ENCODE measurements at places on chromosomes 2 and 18. TPM values are rescaled to one million over a fixed set of nuclear protein-coding genes. Genes with fewer than 3 reads are reported as not detected.

DNA sequence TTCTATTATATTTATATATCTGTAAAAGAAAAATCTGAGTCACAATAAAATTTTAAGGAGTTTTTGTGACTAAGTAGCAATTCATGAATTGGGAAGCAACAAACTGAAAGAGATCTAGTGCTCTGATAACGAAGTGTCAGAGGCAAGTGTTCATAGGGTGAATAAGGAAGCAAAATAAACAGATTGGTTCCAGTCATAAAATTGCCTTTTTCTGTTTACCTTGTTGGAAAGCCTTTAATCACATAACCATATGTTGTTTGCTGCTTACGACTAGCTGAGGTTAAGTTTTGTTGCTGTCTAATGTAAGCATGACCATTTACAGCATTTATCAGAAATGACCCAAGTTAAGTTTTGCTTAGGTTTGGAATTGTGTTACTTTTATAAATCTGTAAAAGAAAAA is 358.9 kb downstream of the ARL6IP6 start:
- no peak overlapping the region for H3K27ac ChIP-seq
- H3K27me3 ChIP-seq = no peaks in the 10 kb centered on the region
- no peak for DNase-seq
- no peaks in the 10 kb centered on the region for H3K36me3 ChIP-seq

- H3K36me3 ChIP-seq = no peaks in the 10 kb centered on the region
- no peak overlapping the region for H3K27ac ChIP-seq
- no peak overlapping the region for H3K4me3 ChIP-seq
- H3K27me3 ChIP-seq = peaks cover 19% of the 10 kb centered on the region
- DNase-seq = no peak
Measured at GRCh38 chr2:54720563-54720962, 2.9 kb upstream of the EML6 start.

- no peaks in the 10 kb centered on the region for H3K4me1 ChIP-seq
- H3K4me3 ChIP-seq = no peak overlapping the region
- no peaks in the 10 kb centered on the region for H3K27me3 ChIP-seq
- H3K27ac ChIP-seq = no peak overlapping the region
- no peak for DNase-seq
Measured at GRCh38 chr2:33202641-33203522, 256.1 kb downstream of the LTBP1 start.

GRCh38 chr2:767440-767839 is 90.2 kb upstream of the TMEM18 start:
- no peak for DNase-seq
- no peak overlapping the region for H3K27ac ChIP-seq
- H3K27me3 ChIP-seq = no peaks in the 10 kb centered on the region
- H3K4me3 ChIP-seq = no peak overlapping the region
- no peaks in the 10 kb centered on the region for H3K4me1 ChIP-seq
- H3K36me3 ChIP-seq = no peaks in the 10 kb centered on the region

GRCh38 chr2:26461601-26462023 is 16.3 kb downstream of the OTOF start:
- H3K4me3 ChIP-seq = no peak overlapping the region
- H3K27me3 ChIP-seq = no peaks in the 10 kb centered on the region
- DNase-seq = no peak

DNA sequence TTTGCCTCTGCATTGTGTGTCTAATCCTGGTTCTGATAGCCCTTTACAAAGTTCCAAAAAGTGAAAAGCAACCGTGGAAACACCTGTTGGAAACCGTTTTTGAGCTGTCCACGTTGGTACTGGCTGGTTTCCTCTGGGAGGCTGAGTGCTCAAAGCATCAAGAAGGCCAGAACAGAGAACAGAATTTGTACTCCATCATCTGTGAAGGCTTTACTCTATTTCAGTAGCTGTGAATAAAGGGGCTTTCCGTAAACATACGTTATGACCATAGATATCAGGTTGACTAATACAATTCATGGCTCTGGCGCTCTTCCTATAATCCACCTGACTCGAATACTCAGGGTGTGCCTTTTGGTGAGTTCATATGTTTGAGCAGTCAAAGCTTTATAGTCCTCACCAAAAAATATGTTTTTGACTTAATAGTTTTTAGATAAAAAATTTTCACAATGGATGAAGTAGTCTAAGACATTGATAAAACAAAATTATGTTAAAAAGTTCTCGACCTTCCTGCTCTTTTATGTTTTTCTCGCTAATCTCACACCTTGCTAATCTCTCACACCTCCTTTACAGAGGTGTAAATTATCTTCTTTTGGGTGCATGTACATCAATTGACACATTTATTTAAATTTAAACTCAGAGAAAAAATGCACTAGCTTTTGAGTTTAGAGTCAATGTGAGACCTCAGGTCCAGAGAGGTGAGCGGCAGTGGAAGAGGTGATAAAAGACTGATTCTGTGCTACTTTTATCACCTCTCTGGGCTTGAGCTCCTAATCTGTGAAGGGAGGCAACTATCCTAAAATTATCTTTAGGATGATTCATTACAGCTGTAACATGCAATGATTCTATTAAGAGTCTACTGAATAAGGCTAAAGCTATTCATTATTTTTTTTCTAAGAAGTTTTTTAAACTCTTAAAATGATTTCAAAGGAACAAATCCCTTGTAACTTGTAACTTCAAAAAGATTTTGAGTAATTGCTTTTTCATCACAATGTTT is 65.3 kb downstream of the CXCR4 start:
- H3K4me1 ChIP-seq = peaks cover 88% of the 10 kb centered on the region
- peak overlapping the region; percentile 73 for H3K27ac ChIP-seq
- H3K27me3 ChIP-seq = no peaks in the 10 kb centered on the region
- peak overlapping the region; percentile 56 for H3K4me3 ChIP-seq
- H3K36me3 ChIP-seq = no peaks in the 10 kb centered on the region

- peaks cover 34% of the 10 kb centered on the region for H3K4me1 ChIP-seq
- H3K27me3 ChIP-seq = no peaks in the 10 kb centered on the region
- H3K27ac ChIP-seq = peak overlapping the region; percentile 59
- H3K36me3 ChIP-seq = no peaks in the 10 kb centered on the region
- DNase-seq = peak; percentile 60
- peak overlapping the region; percentile 71 for H3K4me3 ChIP-seq
Measured at GRCh38 chr18:45997700-45998151, 30.6 kb upstream of the EPG5 start.

- H3K4me3 ChIP-seq = no peak overlapping the region
- H3K27me3 ChIP-seq = no peaks in the 10 kb centered on the region
- no peak for DNase-seq
- no peaks in the 10 kb centered on the region for H3K36me3 ChIP-seq
- H3K4me1 ChIP-seq = no peaks in the 10 kb centered on the region
Measured at GRCh38 chr2:31080361-31080760, 57.9 kb downstream of the GALNT14 start.

- DNase-seq = no peak
- no peak overlapping the region for H3K27ac ChIP-seq
- H3K4me3 ChIP-seq = no peak overlapping the region
- H3K36me3 ChIP-seq = no peaks in the 10 kb centered on the region
- no peaks in the 10 kb centered on the region for H3K27me3 ChIP-seq
Measured at GRCh38 chr2:3776311-3776710, 72.9 kb downstream of the DCDC2C start.

The EN1 gene
- not detected for polyA plus RNA-seq

The CD226 gene
- 15.4 TPM for polyA plus RNA-seq

The SLC9A4 gene
- polyA plus RNA-seq = not detected

Measured in CD4-positive, CD25-positive, alpha-beta regulatory T cell (primary cell).